ENCODE measurements at places on chromosomes 1 and 21.

GRCh38 chr1:27348861-27349783 lies 7.3 kb downstream of the SYTL1 start:
- peak; percentile 82 for DNase-seq

DNA sequence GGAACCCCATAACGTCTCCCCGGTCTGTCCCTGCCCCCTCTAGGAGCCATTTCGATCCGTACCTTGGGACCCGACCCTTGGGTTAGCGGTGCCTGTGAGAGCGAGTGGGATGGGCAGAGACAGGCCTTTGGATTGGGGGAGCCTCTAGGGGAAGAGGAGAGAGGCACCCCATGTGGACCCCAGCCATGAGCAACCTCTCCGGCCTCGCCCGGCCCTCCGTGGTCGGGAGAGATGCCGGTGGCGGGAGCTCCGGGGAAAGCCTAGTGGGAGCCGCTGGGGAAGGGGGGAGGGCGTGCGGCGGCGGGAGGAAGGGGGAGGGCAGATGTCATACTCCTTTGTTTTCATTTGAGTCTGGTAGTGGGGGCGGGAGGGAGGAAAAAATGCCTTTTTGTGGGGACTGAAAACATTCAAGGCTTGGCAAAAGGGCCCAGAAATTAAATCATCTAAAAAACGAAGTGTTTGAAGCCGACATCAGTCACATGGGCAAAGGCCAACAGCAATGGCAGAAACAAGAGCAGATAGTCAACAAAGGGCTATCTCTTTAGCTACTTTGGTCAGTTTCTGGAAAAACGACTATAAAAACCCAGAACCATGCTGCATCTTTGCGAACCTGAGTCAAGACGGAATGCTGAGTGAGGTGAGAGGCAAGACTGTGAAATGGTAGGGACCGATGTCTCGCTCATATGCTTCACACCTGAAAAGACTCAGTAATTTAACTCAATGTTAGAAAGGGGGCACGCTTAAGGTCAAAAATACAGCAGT lies 758 bp downstream of the PTBP2 start:
- peak; percentile 80 for DNase-seq

DNA sequence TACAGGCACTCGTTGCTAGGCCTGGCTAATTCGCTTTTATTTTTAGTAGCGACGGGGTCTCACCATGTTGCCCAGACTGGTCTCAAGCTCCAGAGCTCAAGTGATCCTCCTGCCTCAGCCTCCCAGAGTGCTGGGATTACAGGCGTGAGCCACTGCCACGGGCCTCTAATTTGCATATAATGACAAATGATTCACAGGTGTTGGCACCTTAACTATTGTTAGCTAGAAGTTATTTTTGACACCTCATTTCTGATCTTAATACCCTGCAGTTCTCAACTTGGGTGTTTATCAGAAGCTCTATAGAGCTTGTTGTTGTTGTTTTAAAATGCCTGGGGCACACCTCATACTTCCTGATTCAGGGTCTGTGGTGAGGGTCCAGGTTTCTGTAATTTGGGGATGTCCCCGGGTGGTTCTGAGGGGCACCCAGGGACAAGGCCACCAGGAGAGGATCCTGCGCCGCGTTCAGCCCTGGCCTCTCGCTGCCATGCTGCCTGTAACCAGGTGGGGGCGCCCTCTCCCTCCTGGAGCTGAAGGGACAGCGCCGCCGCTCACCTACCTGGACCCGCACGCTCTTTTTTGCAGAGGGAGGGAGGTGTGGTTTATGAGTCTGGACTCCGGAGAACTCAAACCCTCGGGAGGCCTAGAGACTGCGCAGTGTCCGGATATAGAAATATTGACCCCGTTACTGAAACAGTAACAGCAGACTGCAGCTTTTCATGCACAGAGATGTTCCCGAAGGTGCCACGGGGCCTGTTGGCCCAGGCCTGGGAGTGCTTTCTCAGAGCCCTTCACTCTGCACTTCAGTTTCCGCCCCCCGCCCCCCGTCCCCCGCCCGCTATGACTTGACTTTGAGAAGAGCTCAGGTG lies 23.0 kb upstream of the NEK2 start:
- peak; percentile 88 for DNase-seq

- no peak for DNase-seq
Measured at GRCh38 chr1:175597969-175598765, 145.2 kb downstream of the TNR start.

DNA sequence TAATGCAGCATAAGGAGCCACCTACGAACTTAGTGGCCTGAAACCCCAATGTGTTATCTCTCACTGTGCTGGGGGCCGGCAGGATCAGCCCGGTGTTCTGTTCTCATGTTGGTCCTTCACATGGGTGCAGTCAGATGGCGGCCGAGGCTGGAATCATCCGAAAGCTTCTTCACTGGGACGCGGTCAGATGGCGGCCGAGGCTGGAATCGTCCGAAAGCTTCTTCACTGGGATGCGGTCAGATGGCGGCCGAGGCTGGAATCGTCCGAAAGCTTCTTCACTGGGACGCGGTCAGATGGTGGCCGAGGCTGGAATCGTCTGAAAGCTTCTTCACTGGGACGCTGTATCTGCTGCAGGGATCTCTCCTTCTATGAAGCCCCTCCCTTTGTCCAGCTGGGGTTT lies 12.6 kb upstream of the PCBP3 start:
- no peak for DNase-seq

- no peak for DNase-seq
Measured at GRCh38 chr1:163472651-163473248, 151.0 kb downstream of the NUF2 start.

DNA sequence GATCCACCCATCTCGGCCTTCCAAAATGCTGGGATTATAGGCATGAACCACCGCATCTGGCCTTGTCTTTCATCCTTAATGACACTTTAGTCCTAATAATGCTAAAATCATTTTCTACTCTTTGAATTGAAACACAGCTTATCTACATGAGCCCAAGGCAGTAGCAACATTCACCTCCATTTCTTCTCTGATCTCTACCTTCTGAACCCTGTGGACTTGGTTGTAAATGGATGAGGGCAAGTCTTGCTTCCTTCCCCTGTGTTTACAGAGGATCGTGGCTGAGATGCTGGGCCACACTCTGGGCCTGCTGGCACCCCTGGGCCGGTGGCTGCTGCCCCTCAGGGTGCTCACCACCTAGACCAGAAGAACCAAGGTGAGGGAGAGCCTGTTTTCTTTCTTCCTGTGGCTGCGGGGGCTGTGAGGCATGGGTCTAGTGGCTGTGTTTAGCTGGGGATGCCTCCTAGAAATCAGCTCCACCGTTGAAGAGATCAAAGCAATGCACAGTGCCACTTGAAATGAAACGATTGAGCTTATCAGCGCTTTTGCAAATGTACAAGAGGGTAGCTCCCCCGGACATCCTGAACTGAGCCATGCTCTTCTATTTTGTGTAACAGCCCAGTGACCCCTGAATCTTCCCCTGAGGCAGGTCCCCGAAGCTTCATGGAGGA lies 32.2 kb upstream of the LGALS8 start:
- no peak for DNase-seq

- DNase-seq: no peak
Measured at GRCh38 chr1:231335663-231336602, 1.7 kb downstream of the EXOC8 start.

- no peak for DNase-seq
Measured at GRCh38 chr1:118485757-118486156, 300.7 kb upstream of the SPAG17 start.

GRCh38 chr1:54591127-54591756 lies 32.1 kb downstream of the FAM151A start:
- no peak for DNase-seq

- DNase-seq: no peak
Measured at GRCh38 chr1:180227861-180228647, 2.0 kb upstream of the LHX4 start.

DNA sequence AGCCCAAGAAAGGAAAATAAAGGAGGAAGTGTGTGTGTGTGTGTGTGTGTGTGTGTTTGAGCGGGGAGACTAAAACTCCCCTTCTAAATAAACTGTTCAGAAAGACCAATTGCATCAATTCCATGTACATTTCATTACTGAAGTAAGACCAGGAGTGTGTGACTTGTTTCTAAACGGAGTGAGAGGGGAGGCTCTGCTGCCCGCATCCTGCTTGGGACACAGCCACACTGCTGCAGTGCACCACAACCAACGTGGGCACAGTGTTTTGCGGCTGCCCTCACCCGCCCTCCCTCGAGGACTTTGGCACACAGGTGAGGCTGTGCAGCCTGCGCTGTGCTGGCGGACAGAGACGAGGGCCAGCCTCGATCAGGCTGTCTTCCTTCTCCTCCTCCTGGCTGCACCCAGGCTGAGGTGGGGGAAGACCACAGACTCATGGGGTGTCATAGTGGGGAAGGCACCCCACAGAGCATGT lies 31.0 kb upstream of the H6PD start:
- no peak for DNase-seq

DNA sequence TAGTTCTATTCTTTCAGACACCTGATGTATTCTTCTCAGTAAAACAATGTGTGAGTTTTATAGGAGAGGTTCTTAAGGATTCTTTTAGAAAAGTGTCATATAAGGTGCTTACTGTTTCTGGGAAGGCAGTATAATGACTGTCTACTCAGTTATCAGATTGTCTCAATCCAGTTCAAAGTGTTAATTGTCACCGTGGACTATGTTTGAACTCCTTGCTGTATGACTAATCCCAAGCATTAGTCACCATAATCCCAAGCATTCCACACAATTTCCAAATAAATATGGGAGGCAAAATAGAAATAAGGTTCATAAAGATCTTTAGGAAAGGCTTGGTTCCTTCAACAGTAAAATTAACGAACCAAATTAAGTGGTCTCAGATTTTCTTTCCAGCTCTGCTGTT lies 342.1 kb upstream of the NR5A2 start:
- no peak for DNase-seq

- DNase-seq: no peak
Measured at GRCh38 chr21:33267250-33267649, 1.1 kb downstream of the IL10RB start.

- DNase-seq: no peak
Measured at GRCh38 chr1:171457412-171457811, 27.9 kb upstream of the PRRC2C start.

GRCh38 chr1:93681101-93681988 lies at the start of gene BCAR3:
Gene BCAR3, minus strand, starts transcription at chr1:93681837. Its CDS starts 6,907 bp downstream, at chr1:93674930.
- DNase-seq: peak; percentile 85

- no peak for DNase-seq
Measured at GRCh38 chr1:234256359-234256758, 116.9 kb upstream of the COA6 start.

DNA sequence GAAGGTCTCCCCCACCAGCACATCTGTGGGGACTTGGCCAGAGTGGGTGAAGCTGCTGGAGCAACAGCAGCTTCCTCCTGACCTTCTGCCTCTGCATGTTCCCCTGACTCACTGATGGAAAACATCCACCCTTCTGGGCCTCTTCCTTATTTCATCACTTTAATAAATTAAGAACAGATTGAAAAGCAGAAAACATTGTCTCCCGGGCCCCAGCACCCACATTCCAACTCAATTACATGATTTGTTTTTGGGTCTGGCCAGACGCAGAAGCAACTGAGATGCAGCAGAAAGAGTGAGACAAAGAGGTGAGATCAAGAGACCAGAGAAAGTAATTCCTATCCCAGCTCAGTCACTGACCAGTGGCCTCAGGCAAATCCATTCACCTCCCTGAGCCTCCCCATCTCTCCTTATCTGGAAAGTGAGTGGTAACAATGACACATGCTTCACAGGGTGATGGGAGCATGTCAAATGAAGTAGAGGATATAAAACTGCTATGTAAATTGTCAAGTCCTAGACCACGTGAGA lies 157.1 kb downstream of the ELAVL4 start:
- no peak for DNase-seq

- no peak for DNase-seq
Measured at GRCh38 chr1:73623946-73624345, 574.0 kb downstream of the LRRIQ3 start.

- DNase-seq: no peak
Measured at GRCh38 chr1:21754583-21754982, 28.4 kb downstream of the USP48 start.

GRCh38 chr1:153570874-153571273 lies 5.2 kb upstream of the S100A2 start:
- no peak for DNase-seq

DNA sequence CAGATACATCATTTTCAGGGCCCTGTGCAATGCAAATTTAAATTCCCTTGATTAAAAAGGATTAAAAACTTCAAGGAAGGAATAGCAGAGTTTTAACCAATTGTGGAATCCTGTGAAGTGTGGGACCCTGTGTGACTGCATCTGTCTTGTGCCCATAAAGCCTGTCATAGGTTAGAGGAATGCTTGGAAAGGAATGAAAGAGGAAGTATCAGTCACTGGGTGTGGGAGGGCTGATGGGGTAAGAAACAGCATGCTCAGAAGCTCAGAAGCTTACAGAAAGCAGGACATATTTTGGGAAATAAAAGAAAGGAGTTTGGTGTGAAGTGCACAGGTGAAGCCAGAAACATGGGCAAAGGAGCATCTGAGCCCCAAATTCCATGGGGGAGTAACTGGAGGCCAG lies 150.8 kb upstream of the ETV3 start:
- no peak for DNase-seq

GRCh38 chr1:21305155-21305899 lies 15.1 kb upstream of the ECE1 start:
- peak; percentile 43 for DNase-seq

GRCh38 chr1:176857632-176858031 lies 306.9 kb downstream of the ASTN1 start:
- DNase-seq: no peak

- no peak for DNase-seq
Measured at GRCh38 chr1:151504759-151505158, 6.4 kb upstream of the CGN start.

DNA sequence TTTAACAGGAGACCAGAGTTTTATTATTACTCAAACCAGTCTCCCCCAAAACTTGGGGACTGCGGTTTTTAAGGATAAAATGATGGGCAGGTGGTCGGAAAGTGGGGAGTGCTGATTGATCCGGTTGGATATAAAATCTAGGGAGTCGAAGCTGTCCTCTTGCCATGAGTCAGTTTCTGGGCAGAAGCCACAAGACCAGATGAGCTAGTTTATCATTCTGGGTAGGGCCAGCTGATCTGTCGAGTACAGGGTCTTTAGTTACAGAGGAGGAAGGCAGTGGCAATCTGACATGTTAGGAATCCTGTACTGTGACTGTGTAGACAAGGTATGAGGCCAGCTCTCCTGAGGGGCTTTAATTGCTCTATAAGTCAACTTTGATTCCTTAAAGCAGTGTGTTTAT lies 22.9 kb upstream of the FOXE3 start:
- DNase-seq: no peak

- peak; percentile 29 for DNase-seq
Measured at GRCh38 chr1:53631622-53632310, 107.2 kb downstream of the GLIS1 start.

DNA sequence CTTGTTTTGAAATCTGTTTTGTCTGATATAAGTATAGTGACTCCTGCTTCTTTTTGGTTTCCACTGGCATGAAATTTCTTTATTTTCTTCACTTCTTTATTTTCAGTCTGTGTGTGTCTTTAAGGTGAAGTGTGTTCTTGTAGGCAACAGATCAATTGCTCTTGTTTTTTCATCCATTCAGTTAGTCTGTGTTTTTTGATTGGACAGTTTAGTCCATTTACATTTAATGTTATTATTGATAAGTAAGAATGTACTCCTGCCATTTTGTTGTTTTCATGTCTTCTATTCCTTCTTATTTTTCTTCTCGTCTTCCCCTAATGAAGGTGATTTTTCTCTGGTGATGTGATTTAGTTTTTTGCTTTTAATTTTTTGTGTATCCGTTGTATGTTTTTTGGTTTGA lies 487.7 kb upstream of the PBX1 start:
- no peak for DNase-seq

- DNase-seq: peak; percentile 63
Measured at GRCh38 chr1:156115514-156116374, 1.2 kb downstream of the LMNA start.

All from ecto neural progenitor cell (in vitro differentiated cells).